ENCODE measurements at places on chromosomes 2 and 18.

GRCh38 chr18:42028247-42028832 is 73.3 kb downstream of the PIK3C3 start:
- DNase-seq: no peak

GRCh38 chr2:138500592-138501424 is 762 bp upstream of the SPOPL start:
- DNase-seq: no peak

GRCh38 chr18:48791636-48792105 is 159.1 kb downstream of the SMAD7 start:
- DNase-seq: no peak

DNA sequence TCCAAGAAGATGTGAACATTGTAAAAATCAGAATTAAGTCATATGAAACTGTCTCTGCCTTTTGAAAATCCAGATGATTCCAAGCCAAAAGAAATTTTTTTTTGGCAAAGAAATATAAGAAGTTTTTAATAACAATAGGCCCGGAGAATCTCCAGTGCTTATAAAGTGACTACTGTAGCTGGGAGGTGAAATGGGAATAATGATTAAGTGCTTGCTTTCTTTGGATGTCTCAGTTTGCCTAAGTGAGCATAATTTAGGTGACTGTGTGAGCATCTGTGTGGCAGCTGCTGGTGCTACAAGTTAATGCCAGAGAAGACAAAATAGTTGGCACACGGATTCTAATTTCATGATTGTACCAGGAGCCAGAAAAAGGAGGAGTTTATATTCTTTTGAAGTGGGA is 185.0 kb downstream of the LTBP1 start:
- DNase-seq: no peak

DNA sequence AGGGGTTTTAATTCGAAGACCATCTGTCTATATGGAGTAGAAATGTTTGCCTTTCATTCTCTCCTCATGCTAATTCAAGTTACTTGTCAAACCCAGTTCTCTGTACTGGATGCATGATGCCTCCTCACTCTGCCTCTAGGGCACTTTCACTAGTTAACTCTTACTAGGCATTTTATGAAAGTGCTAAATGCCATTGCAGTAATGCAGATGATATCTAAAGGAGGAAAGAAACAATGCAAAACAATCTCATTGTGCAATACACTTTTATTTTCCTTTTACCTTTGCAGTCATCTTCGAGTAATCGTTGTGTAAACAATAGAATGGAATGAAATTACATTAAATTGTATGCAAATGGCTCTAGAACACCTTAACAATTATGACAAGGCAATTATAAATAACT is 293.6 kb downstream of the STK39 start:
- no peak for DNase-seq

Data from stimulated activated CD4-positive, alpha-beta T cell treated with anti-CD3 and anti-CD28 coated beads, Interleukin-15, amount 100 ng/mL, for 1 hour (primary cell).